Caudate nucleus (tissue), 63 donors: ENCODE measurements at places on chromosomes 13 and 19.

GRCh38 chr19:47023448-47023794 is 3.8 kb downstream of the NPAS1 start:
- DNase-seq, result no peak

DNA sequence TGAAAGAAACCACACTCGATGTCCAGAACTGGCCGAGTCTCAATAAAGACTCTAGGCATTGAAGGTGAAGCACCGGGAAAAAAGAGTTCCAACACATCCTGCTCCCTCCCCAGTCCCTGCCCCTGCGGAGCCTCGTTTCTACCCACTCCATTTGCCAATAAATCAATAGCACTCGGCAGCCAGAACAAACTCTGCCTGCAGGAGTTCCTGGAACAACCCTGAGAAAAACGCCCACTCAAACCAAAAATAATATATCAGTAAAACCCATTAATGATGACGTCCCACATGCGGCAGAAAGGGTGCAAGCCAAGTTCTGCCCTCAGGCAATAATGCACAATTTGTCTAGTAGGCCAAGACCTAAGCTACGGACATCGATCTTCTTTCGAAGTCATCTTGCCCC is 41.0 kb downstream of the PDCD5 start:
- DNase-seq, result no peak

- DNase-seq, result no peak
These were observed 779.5 kb downstream of the GPC5 start for GRCh38 chr13:92177966-92178365.

- no peak for DNase-seq
These were observed 361.8 kb downstream of the KCNRG start for GRCh38 chr13:50376895-50377575.

GRCh38 chr13:54133746-54134145 is 1105.1 kb downstream of the OLFM4 start:
- DNase-seq, result no peak

DNA sequence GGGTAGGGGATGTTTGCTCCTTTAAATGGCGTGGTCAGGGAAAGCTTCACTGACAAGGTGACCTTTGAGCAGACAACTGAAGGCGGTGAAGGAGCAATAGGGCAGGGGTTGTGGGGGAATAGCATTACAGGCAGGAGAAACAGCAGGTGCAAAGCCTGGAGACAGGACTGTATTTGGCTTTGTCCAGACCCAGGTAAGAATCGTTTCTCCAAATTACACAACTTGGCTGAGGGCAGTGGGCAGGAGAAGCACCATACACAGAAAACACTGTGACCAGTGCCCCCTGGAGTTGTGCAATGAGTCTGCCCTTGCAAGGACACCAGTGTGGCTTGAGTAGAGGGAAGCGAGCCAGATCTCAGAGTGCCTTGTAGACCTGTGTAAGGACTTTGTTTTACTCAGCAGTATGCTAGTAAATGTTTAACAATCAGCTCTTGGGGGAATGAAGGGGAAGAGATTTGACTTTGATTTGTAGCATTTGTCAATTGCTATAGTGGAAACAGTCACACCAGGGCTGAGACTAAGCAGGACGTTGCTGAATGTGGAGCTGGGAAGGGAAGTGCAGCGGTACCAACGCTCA is 360.0 kb downstream of the DCT start:
- DNase-seq, result no peak

GRCh38 chr19:2166741-2167738 is 3.3 kb downstream of the DOT1L start:
- DNase-seq, result no peak

DNA sequence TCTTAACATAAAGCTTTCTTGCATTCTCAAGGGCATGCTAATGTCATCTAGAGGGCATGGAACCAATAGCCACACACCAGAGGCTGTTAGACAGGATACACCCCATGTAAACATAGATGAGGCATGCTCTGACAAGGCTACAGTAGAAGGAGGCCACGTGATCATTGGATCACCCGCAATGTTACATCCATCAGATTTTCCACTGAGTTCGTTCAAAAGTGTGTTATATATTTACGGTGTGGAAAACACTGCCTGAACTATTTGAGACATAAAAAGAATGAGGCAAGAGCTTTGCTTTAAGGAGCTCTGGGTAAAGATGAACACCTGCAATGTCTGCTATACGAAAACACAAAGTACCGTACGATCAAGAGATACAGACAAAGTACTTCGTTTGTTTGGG is 817.5 kb upstream of the SLC10A2 start:
- peak; percentile 7 for DNase-seq

GRCh38 chr13:64912141-64912540 is 2318.0 kb downstream of the PCDH9 start:
- DNase-seq, result no peak

- no peak for DNase-seq
These were observed 126.9 kb downstream of the SIPA1L3 start for GRCh38 chr19:38033658-38034491.

DNA sequence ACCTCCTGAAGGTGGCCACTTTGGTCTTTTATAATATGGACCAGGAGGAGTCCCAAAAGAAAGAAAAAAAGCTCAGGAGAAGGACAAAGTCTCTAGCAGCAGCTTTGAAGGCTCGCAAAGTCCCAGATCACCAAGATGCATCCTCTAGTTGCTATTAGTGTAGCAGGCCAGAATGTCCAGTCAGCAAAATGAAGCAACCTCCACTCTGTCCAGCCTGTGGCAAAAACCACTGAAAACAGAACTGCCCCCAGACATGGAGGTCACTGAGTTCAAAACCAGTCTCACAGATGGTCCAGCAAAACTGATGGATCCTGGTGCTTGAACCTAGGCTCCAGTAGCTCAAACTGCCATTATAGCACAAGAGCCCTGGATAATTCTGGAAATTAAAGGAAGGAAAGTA is 10.4 kb downstream of the LILRB4 start:
- no peak for DNase-seq

DNA sequence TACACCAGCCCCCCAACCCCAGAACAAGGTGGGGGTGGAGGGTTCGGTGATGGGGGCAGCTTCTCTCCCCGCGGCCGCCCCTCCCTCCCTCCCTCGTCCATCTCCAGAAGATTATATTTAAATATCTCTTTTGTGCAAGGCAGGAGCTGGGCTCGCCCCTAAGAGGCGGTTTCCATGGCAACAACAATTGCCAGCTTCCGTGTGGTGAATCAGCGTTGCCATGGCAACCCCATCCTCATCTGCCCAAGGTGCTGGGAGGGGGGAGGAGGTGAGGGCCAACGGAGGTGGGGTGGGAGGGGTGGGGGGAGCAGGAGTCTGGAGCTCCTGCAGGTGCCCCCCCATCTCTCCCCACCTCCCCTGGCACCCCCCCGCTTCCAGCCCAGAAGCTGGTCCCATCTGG is 46.4 kb downstream of the CELF5 start:
- no peak for DNase-seq

- no peak for DNase-seq
These were observed 11.1 kb downstream of the PPP5C start for GRCh38 chr19:46357846-46358583.

DNA sequence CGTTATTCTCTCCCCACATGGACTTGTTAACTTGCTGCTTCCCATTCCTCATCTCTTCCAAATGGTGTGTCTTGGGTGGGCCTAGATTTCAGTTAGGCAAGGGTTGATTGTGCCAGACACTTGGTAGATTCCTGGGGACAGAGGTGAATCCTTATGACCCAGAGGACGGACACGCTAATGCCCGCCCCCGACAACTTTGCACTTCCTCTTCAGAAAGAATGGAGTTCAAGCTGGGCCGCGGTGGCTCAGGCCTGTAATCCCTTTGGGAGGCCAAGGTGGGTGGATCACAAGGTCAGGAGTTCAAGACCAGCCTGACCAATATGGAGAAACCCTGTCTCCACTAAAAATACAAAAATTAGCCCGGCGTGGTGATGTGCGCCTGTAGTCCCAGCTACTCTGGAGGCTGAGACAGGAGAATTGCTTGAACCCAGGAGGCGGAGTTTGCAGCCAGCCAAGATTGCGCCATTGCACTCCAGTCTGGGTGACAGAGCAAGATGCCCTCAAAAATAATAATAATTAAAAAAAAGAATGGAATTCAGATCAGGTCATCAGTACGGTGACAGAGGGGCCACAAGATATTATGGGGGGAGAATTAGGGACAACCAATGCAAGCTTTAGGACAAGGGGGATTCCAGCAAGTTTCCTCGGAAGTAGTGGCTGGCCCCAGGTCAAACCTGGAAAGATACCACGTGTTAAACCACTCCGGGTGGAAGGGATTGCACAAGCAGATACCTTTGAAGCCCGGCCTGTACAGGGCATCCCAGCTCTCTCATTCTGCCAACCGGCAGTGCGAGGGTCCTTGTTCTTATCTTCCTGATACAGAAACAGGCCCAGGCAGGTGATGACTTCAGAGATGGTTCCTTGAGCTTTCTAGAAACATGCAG is 2.7 kb downstream of the MYO9B start:
- DNase-seq, result no peak

DNA sequence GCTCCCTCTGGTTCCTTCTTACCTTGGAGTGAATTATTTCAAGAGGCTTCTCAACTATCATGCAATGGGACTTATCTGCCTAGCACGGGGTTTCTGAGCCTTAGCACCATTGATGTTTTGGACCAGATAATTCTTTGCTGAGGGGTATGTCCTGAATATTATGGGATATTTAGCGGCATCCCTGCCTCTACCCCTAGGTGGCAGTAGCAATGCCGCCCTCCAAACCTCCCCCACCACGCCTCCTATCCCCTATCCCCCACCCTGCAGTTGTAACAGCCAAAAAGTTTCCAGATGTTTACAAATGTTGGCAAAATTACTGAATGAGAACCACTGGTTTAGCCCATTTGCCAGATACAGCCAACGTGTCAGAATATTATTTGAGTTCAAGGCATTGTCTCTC is 125.5 kb downstream of the POSTN start:
- DNase-seq, result no peak

GRCh38 chr13:99976575-99976974 is 5.0 kb upstream of the ZIC5 start:
- DNase-seq, result no peak

- no peak for DNase-seq
These were observed 15.2 kb upstream of the CPB2 start for GRCh38 chr13:46119883-46120614.

GRCh38 chr13:98681049-98681448 is 71.4 kb downstream of the SLC15A1 start:
- no peak for DNase-seq

- no peak for DNase-seq
These were observed 157.5 kb upstream of the ZNF536 start for GRCh38 chr19:30214651-30215051.

DNA sequence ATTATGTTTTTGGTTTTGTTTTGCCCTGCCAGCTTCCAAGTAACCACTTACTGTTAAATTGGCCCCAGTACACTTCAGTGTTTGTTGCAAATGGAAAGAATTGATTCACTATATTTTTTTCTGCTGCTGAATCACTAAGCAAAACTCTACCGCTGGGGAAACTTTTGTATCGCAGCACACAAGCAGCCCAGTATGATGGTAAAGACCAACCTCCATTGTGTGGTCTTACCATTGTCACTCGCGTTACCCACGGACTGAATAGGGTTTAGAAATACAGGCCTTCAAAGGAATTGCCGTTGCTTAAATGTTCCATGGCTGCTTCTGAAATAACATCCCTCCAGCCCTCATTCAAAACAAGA is 7.9 kb downstream of the SPATA13 start:
- DNase-seq, result no peak

GRCh38 chr13:76380446-76381065 is 505.6 kb downstream of the KCTD12 start:
- no peak for DNase-seq

DNA sequence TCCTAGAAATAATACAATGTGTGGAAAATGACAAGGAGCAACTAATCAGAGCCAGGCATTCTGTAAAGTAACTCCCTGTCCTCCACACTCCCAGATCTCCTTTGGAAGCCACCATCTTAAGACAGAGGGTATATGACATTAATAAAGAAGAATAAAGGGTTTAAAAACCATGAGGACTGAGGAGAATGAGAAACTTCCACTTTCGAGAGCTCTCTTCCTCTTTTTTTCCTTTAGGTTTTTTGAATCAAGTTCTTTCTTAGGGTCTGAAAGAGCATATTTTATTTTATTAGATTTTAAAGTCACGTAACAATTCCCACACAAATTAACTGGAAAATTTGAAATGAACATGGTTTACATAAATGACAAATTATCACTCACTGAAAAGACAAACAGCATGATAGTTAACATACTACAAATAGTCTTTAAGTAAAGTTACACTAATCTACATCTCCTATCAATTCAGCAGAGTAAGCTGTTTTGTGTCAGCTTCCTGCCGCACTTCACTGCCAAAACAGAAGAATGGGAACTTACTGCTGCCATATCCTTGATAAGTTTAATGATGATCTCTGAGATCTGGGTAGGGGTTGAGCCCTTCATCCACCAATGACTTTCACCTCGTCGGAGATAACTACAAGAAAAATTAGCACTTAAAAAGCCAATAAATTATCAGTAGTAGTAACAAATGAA is 38.6 kb upstream of the FBXL3 start:
- no peak for DNase-seq

- DNase-seq, result no peak
These were observed 913.2 kb upstream of the GPC6 start for GRCh38 chr13:92313382-92313781.

GRCh38 chr13:49874430-49874829 is 61.7 kb downstream of the SPRYD7 start:
- no peak for DNase-seq

GRCh38 chr19:41096353-41096752 is 8.1 kb downstream of the CYP2A13 start:
- no peak for DNase-seq

DNA sequence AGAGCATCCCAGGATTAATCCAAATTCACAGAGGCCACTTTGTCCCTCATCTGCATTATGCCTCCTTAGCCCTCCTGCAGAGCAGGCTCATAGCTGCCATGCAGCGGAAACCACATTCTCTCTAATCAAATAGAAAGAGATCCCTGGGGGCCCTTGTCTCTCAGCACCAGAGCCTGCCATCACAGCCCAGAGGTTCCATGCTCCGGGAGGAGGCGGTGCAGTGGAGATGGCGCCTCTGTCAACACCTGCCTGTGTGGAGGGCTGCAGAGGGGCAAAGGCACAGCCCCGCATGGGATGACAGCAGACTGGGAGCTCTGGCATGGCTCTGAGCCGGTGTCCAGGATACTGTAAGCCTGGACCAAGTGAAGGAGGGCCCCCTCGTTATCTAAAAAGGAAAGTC is 111.3 kb downstream of the SLC7A1 start:
- DNase-seq, result no peak

- no peak for DNase-seq
These were observed 26.9 kb upstream of the IGFL4 start for GRCh38 chr19:46067691-46068090.

DNA sequence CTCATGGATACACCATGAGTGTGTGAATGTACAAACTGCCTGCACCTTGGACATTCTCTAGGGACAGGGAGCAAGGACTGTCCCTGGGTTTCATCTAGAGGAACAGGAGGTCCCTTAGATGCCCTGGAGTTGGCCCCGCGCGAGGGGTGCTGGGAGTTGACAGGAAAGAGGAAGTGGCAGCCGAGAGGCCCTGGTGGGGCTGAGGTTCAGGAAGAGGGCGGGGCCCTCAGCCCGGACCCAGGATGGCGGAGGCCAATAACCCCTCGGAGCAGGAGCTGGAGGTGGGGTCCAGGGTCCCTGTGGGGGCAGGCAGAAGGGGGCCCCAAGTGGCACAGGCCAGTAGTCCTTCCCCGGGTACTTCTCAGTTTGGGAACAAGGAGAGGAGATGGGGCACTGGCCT is 6.9 kb downstream of the PKN1 start:
- no peak for DNase-seq
